Mesothelial cell of epicardium (in vitro differentiated cells): ENCODE measurements at places on chromosomes 2 and 18.
A peak's percentile ranks its signal among the peaks of the same experiment; 100 is the strongest.

GRCh38 chr2:120343433-120344105, 2.4 kb upstream of the INHBB start:
- DNase-seq: peak; percentile 81

DNA sequence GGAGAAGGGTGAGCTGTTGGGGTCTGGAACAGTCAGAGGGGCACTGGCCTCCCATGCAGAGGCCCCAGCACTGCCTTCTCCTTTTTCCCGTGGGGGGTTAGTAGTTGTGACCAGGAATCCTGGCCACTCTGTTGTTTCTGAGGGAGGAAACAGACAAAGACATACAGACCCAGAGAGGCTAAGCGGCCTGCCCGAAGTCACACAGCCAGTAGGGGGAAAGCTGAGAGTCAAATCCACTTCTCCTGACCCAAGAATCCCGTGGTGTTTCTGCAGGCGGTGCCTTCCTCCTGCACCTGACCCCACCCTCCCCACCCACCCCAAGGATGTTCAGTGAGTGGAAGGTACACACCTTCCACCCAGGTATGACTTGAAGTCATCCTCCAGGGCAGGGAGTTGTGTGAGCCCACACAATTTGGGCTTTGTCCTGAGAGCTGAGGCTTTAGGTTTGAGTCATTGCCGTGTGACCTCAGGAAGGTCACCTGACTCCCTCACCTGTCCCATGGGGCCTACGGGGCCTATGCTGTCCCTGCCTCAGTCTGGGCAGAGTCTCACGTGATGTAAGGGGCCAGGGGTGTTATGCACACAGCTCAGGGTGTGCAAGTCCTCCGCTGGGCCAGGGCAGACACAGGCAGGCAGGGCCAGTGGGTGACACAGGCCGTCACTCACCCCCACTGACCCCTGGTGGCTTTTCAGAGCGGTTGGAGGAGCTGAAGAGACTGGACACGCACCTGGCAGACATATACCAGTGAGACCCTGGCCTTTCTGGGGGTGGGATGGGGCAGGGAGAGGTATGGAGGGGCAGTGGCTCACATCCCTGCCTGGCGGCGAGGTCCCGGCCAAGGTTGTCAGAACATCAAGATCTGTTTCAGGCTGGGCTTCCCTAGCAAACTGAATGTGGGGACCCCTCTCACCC, 5.0 kb downstream of the NT5DC4 start:
- DNase-seq: no peak

DNA sequence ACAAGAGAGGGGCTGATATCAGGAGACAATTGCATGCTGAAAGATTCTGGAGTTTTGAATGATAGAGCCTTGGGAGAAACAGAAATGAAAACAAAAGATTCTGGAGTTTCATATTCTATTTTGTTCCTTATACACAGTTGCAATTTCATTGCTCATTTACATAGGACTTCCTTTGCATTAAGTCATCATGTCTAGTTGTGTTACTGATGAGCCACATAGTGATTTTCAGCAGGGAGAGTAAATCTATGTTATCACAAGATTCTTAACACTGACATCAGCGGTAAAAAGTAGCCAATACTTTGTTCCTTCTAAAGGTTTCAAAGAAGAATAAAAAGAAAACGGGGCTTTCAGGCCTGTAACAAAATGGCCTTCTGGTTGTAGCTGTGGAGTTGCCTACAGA, 7.1 kb downstream of the ADAM17 start:
- no peak for DNase-seq

- DNase-seq: no peak
These were observed 757.7 kb upstream of the ID2 start for GRCh38 chr2:7924023-7924762.

- DNase-seq: no peak
These were observed 2.8 kb downstream of the CAPN10 start for GRCh38 chr2:240589375-240589774.

GRCh38 chr2:107466241-107466640, 360.5 kb upstream of the RGPD4 start:
- no peak for DNase-seq

- no peak for DNase-seq
These were observed 40.2 kb downstream of the TMEM182 start for GRCh38 chr2:102801858-102802699.

DNA sequence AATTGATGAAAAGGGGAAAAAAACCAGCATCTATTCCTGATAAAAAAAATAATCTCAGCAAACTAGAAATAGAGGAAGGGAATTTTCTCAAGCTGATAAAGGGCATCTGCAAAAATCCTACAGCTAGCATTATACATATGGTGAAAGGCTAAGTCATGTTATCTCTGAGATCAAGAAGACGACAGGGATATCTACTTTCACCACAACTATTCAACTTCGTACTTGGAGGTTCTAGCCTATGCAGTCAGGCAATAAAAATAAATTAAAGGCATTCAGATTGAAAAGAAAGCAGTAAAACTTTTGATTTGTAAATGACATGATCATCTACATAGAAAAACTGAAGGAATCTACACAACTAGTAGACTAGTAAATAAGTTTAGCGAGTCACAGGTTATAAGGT, 58.2 kb downstream of the CAB39 start:
- DNase-seq: no peak

DNA sequence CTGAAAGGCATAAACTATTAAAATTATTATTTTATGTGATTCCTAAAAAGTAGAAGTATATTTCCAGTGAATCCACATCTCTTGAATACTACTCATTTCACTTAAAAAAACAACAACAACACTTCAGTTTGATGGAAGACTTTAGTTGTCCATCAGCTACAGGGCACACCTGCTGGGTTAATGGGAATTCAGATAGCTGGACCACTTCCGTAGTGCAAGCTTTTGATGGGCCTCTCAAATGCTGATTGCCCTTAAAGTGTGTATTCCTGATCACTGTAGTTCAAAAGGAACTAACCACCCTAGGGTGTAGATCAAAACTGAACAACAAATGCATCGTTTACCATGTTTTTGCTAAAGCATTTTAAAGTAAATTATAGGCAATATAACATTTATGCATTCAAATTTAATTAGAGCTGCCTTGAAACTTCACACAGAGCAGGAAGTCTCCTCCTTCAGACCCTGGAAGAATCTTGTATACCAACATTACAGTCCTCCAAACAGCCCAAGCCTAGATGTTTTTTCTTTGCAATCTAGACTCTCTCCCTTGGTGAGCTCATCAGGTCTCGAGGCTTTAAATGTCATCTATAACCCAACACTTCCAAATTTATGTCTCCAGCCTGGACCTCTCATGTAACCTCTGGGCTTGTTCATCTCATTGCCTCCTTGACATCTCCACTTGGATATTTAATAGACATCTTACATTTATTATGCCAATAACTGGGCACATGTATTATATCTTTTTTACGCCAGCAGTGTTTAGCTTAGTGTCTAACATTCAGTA, 510.1 kb upstream of the SLC39A10 start:
- no peak for DNase-seq

- DNase-seq: no peak
These were observed 630 bp downstream of the PPM1G start for GRCh38 chr2:27408601-27409320.

DNA sequence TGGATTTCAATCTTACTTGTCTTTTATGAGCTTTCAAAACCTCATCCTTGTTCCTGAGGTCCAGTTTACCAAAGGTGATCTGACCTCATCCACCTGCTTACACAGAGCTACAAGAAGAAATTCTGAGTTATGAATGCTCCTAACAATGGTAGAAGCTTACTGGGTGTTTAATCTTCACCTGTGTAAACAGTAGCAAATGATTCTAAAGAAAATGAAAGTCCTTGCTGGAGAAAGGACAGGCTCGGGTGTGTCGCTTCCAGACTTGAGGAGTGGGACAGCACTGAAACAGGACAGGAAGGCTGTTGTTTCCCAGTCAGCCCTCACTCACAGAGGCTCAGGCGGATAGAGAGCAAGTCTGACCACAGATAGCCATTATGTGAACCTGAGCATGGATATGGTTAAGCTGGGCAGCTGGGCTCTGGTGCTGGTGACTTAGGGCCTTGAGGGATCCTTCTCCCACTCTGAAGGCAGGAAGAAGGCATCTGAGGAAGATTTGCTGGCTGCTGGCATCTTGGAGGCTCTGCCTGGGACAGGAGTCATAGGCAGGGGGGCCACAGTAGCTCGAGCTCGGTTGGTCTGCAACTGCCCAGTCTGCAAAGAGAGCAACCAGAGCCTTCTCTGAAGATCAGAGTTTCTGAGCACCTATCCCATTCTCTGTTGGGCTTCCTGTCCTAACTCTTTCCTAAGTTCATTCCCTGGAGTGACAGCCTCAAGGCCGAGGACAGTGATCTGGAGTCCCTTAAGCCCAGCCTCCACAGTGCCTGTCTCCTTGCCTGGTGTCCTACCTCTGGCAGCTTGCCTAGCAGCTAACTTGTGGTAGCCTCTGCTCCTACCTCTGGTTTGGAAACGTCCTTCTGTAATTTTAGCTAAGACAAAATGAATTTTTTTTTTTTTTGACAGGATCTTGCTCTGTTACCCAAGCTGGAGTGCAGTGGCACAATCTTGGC, 4.0 kb downstream of the DOK1 start:
- no peak for DNase-seq

- no peak for DNase-seq
These were observed 1.4 kb upstream of the SIX2 start for GRCh38 chr2:45010702-45011012.

DNA sequence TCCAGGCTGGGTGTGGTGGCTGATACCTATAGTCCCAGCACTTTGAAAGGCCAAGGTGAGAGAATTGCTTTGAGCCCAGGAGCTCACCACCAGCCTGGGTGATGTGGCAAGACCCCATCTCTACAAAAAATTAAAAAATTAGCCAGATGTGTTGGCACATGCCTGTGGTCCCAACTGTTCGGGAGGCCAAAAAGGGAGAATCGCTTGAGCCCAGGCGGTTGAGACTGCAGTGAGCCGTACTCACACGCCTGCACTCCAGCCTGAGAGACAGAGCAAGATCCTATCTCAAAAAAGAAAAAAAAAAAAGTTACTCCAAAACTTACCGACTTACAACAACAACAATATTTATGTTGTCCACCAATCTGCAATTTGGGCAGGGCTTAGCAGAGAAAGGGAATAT, 178.0 kb upstream of the FN1 start:
- no peak for DNase-seq

GRCh38 chr2:217371781-217372213, 511.9 kb upstream of the TNP1 start:
- DNase-seq: no peak

DNA sequence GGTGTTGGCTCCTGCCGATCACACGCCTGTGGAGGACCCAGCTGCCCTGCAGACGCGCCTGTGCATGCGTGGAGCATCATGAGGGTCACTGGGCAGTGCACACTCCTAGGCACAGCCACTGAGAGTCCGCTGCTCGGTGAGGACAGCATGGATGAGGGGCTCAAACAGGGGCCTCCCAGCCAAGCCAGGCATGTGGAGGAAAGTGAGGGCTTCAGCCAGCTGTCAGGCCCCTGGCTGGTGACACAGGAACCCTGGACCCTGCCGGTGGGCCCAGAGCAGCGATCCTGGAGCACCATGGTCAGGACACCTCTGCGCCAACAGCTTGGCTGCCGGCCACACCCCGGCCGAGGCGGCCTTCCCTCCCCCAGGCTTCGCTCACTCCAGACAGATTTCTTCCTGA, 171.2 kb downstream of the RTP5 start:
- DNase-seq: no peak

DNA sequence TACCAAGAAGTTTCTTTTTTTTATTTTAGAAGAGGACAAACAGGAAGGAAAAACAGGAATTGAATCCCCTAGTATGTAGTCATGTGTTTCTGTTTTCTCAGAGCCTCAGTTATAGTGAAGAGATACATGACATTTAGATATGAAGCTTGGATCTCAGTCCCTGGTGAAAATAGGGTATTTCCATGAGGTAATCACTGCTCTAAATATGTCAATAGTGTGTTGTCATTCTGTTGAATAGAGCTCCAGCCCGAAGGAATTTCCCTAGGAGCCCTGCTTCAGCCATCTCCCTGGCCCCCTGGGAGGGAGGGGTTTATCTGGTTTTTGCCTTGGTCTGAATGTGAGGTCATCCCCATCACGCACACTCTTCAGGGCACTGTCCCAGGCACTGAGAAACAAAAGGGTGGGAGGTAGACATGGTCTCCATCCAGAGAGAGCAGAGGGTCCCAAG, 47.1 kb upstream of the REL start:
- DNase-seq: no peak

GRCh38 chr2:169329688-169330554, 32.4 kb downstream of the LRP2 start:
- no peak for DNase-seq

DNA sequence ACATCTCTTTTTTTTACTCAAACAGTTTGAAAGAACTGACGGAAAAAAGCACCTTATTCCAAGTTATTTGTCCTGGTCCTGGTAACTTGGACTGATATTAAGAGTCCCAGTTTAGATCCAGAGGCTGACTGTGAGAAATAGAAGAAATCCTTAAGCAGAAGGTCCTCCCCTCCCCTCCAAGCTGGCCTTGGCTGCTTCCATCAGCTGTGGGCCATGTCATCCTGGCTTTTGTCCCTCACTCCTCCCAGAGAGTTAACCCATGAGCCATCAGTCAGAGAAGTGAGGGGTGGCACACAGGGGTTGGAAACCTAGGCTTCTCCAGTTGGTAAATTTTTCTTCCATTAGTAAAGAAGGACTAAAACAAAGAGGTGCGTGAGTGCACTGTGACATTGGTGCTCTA, 9.7 kb upstream of the NAPG start:
- no peak for DNase-seq

DNA sequence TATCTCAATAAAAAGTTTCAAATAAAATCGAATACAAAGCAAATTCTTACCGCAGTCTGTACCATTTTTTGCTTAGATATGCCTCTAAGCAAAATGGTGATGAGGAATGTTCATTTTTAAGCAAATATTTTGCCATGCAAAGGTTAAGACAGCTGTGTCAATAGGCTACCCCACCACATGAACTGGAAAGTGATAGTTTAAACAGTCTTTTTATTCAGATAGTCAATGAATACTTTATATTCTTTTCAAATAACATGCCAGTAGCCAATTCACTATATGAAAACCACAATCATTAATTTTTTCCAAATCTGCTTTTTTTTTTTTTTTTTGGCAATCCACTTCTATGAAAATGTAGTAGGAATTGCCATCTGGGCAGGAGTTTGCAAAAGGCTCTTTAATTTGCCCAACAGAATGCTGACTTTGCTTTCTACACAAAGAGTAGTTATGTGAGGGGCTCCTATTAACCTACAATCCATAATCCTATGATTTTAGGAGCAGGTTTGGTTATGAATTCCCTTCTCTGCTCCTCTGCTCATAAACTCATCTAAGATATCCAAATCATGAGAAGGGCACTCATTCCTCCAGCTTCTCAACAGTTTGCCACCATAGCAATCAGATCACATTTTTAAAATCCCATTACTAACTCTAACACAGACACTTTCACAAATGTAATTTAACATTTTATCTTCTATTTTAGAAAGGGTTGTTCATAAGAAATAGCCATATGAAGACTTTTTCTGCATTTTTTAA, 69.2 kb downstream of the SLC40A1 start:
- DNase-seq: no peak

GRCh38 chr2:23655934-23656596, 270.9 kb downstream of the ATAD2B start:
- DNase-seq: no peak
